ENCODE measurements at places on chromosomes 1 and 21. TPM values are rescaled to one million over a fixed set of nuclear protein-coding genes. Genes with fewer than 3 reads are reported as not detected.

Gene KRTAP21-2
- total RNA-seq = not detected

DNA sequence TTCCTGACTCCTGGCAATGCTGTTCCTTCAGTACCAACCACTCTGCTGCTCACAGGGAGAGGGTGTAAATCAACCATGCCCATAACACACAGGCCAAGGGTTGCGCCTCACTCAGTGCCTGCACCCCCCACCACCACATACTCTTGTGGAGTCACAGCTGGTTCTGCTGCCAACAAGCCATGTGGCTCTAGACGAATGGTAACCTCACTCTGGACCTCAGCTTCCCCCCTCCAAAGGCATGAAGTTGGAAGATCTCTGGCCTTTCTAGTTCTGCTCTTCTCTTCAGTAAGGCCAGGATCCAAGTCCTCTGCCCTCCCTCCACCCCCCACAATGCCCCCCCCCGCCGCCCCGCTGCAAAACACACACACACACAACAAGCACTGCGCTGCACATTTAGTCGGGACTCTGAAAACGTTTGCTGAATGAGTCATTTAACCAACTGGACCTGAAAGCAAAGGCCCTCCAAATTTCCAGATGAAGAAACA, 1.7 kb upstream of the GLIS1 start:
- no peaks in the 10 kb centered on the region for H3K36me3 ChIP-seq
- H3K27ac ChIP-seq = no peak overlapping the region
- DNase-seq = peak; percentile 68
- no peak overlapping the region for H3K4me3 ChIP-seq
- H3K4me1 ChIP-seq = no peaks in the 10 kb centered on the region

Gene DIPK1A
- total RNA-seq = 3.8 TPM

Gene PSRC1
- total RNA-seq = 13.0 TPM

- peaks cover 4% of the 10 kb centered on the region for H3K36me3 ChIP-seq
- H3K4me1 ChIP-seq = peaks cover 5% of the 10 kb centered on the region
- H3K27me3 ChIP-seq = peaks cover 15% of the 10 kb centered on the region
- peak overlapping the region; percentile 12 for H3K4me3 ChIP-seq
- DNase-seq = peak; percentile 77
Measured at GRCh38 chr1:184222652-184223052, 164.2 kb upstream of the C1orf21 start.

DNA sequence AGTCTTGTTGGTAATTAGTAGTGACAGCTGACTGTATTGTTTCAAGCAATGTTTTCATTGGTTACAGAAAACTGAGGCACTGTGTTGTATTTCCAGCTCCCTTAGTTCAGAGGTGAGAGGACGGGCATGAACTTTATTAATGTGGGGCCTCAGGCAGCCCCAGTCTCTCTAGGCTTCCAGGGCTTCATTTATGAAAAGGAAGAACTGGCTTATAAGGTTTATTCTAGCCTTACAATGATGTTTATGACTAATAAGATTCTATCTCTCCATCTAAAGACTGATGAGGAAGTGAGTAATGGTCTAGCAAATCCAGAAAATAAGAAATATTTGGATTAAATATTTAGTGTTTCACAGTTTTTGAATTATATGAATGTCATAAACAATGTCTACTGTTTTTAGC, 41.5 kb downstream of the CBS start:
- no peaks in the 10 kb centered on the region for H3K27me3 ChIP-seq
- no peaks in the 10 kb centered on the region for H3K4me1 ChIP-seq
- peaks cover 39% of the 10 kb centered on the region for H3K36me3 ChIP-seq
- H3K27ac ChIP-seq = no peak overlapping the region
- H3K4me3 ChIP-seq = no peak overlapping the region

DNA sequence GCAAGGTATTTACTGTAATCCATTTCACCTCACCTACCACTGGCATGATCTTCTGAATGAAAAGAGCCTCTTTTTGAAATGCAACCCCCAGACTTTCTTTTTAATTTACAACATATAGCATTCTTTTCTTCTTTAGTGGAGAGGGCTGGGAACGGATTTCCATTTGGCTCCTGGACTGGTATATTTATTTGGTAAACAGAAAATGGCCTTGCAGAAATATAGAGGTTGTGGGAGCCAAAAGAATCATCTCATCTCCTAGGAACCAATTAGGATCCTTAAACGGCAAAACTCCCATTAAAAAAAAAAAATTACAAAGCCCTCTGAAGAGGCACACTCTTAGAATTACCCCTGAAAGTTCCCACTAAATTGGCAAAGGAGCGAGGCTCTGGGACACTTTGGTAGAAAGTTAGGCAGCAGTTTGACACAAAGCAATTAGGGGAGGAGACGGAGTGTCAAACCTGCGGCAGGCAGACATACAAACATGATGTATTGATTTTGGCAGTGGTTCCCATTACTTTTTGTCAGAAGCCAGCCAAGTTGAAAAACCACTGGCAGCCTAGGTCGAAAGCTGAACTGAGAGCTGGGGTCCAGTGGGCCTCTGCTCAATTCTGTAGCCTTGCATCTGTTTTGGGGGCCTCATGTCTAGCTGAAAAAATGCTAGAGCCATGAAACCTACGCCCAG, 135.1 kb upstream of the MAGI3 start:
- H3K4me3 ChIP-seq = no peak overlapping the region
- no peaks in the 10 kb centered on the region for H3K36me3 ChIP-seq
- no peak for DNase-seq
- no peaks in the 10 kb centered on the region for H3K27me3 ChIP-seq

DNA sequence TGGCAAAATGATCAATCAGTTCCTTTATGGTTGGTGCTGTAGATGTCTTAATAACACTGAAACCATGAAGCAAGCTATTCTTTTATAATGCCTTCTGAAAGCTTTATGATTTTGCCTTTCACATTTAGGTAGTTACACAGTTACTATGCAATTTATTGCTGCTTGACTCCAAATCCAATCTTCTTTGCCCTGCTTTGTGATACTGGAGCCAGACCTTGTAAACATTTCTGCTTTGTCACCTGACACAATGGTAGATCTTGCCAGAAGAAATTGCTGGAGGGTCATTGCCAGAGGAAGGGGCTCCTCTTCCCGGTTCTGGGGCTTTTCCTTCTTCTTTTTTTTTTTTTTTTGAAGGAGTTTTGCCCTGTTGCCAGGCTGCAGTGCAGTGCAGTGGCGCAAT, 40.5 kb upstream of the KLF17 start:
- H3K36me3 ChIP-seq = no peaks in the 10 kb centered on the region
- H3K27me3 ChIP-seq = no peaks in the 10 kb centered on the region
- no peak for DNase-seq
- H3K4me3 ChIP-seq = no peak overlapping the region

DNA sequence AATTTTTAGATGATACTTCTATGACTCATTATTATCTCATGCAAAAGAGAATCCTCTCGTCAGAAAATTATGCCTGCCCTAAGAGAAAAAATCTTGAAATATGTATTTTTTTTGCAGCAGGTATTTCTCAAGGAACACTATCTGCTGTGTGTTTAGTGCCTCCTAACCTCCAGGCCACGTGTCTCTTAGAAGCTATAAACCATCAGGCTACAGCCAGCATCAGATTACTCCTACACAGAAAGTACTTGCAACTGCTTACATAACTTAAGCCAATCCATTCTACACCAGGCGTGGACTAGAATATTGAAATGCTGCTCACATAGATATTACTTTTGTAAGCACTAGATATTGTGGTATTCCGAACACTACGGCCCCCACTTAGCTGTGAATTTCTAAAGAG, 933.4 kb downstream of the PLA2G4A start:
- no peak for DNase-seq
- H3K27me3 ChIP-seq = no peaks in the 10 kb centered on the region
- no peak overlapping the region for H3K4me3 ChIP-seq
- no peaks in the 10 kb centered on the region for H3K36me3 ChIP-seq

Gene TPTE
- not detected for total RNA-seq

Gene C1orf141
- total RNA-seq = not detected

GRCh38 chr1:155277902-155278688, 832 bp downstream of the HCN3 start:
- peaks cover 11% of the 10 kb centered on the region for H3K4me1 ChIP-seq
- DNase-seq = peak; percentile 72
- no peak overlapping the region for H3K27ac ChIP-seq
- H3K36me3 ChIP-seq = peaks cover under 1% of the 10 kb centered on the region
- peak overlapping the region; percentile 72 for H3K4me3 ChIP-seq

DNA sequence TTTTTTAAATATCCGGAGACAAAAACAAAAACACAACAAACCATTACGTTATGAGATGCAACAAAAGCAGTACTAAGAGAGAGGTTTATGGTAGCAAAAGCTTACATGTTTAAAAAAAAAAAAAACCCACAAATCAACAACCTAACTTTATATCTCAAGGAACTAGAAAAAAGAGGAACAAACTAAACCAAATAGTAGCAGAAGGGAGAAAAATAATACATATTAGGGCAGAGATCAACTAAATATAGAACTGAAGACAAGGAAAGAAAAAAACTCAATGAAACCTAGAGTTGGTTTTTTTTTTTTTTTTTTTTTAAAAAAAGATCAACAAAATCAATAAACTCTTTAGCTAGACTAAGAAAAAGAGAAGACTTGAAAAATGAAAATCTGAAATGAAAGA, 34.9 kb downstream of the ZNF644 start:
- no peaks in the 10 kb centered on the region for H3K27me3 ChIP-seq
- H3K36me3 ChIP-seq = peaks cover 15% of the 10 kb centered on the region
- H3K27ac ChIP-seq = no peak overlapping the region
- peaks cover 4% of the 10 kb centered on the region for H3K4me1 ChIP-seq
- DNase-seq = no peak

- DNase-seq = no peak
- H3K4me3 ChIP-seq = no peak overlapping the region
- H3K27ac ChIP-seq = no peak overlapping the region
- peaks cover 6% of the 10 kb centered on the region for H3K4me1 ChIP-seq
Measured at GRCh38 chr1:164660775-164661174, 101.8 kb downstream of the PBX1 start.

GRCh38 chr1:24919791-24920532, 10.1 kb downstream of the RUNX3 start:
- no peaks in the 10 kb centered on the region for H3K36me3 ChIP-seq
- no peaks in the 10 kb centered on the region for H3K4me1 ChIP-seq
- no peak overlapping the region for H3K27ac ChIP-seq
- DNase-seq = no peak
- H3K4me3 ChIP-seq = no peak overlapping the region

DNA sequence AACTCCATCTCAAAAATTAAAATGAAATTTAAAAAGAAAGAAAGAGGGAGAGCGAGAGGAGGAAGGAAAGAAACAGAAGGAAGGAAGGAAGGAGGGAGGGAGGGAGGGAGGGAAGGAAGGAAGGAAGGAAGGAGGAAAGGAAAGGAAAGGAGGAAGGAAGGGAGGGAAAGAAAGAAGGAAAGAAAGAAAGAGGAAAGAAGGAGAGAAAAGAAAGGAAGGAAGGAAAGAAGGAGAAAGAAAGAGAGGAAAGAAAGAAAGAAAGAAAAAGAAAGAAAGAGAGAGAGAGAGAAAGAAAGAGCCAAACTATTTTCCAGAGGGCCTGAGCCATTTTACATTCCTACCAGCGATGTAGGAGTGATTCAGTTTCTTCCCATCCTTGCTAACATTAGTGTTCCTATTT, 364.0 kb downstream of the RGS7 start:
- H3K27me3 ChIP-seq = peaks cover 14% of the 10 kb centered on the region
- no peaks in the 10 kb centered on the region for H3K36me3 ChIP-seq
- no peaks in the 10 kb centered on the region for H3K4me1 ChIP-seq

GRCh38 chr1:43021547-43022474, 63.1 kb upstream of the SLC2A1 start:
- DNase-seq = peak; percentile 95
- no peak overlapping the region for H3K27ac ChIP-seq
- H3K4me3 ChIP-seq = peak overlapping the region; percentile 41
- no peaks in the 10 kb centered on the region for H3K27me3 ChIP-seq
- peaks cover 25% of the 10 kb centered on the region for H3K4me1 ChIP-seq

DNA sequence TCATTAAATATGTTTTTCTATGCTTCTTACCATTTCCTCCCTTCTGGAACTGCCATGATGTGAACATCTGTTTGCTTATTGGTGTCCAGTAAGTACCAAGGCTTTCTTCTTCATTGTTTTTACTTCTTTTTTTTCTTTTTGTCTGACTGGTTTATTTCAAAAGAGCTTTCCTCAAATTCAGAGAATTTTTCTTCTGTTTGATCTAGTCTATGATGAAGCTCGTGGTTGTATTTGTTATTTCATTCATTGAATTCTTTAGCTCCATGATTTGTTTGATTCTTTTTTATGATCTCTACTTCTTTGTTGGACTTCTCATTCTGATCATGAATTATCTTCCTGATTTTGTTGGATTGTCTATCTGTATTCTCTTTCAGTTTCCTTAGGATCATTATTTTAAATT, 49.5 kb upstream of the PKN2 start:
- no peaks in the 10 kb centered on the region for H3K4me1 ChIP-seq
- H3K36me3 ChIP-seq = no peaks in the 10 kb centered on the region
- no peak overlapping the region for H3K27ac ChIP-seq
- peaks cover 21% of the 10 kb centered on the region for H3K27me3 ChIP-seq
- H3K4me3 ChIP-seq = no peak overlapping the region

- no peak overlapping the region for H3K27ac ChIP-seq
- peaks cover 7% of the 10 kb centered on the region for H3K4me1 ChIP-seq
- H3K4me3 ChIP-seq = no peak overlapping the region
- H3K27me3 ChIP-seq = no peaks in the 10 kb centered on the region
- no peaks in the 10 kb centered on the region for H3K36me3 ChIP-seq
Measured at GRCh38 chr1:210690236-210690635, 361.5 kb downstream of the HHAT start.

DNA sequence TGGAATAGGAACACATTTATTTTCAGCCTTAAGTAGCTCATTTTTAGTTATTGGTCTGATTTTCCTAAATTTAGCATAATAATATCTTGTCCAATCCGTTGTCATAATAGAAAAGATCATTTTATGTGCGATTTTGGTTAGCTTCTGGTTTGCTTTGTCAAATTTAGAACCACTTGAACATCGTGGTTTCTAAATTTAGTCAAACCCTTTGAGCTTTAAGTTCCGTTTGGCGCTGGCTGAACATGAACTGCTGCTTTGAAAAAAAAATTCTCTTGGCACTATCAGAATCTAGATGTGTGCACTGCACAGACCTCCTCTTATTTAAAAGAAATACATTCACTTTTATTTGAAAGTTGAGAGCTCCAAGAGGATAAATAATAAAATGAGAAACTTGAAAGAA, 370.6 kb downstream of the PTPRC start:
- no peaks in the 10 kb centered on the region for H3K36me3 ChIP-seq
- no peak overlapping the region for H3K27ac ChIP-seq
- DNase-seq = no peak
- H3K4me1 ChIP-seq = no peaks in the 10 kb centered on the region
- H3K27me3 ChIP-seq = no peaks in the 10 kb centered on the region
- H3K4me3 ChIP-seq = no peak overlapping the region

Gene C1orf116
- total RNA-seq = 35.5 TPM

All from MCF 10A (cell line).